ENCODE measurements at places on chromosomes 4 and X.

DNA sequence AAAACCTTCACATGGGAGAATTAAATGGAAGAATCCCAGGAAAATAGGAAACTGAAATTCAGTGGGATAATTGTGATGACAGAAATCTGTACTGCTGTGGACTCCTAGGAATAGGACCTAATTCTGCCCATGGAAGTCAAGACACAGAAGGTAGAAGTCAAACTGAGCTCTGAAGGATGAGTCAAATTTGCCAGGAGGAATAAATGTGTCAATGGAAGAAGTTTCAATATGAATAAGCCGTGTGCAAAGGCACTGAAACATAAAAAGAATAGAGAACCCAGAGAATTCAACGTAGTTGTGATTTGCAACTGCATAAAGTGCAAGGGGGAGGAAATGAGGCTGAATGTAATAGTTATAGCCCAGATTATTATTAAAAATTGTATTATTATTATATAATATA, 11.6 kb downstream of the ENAM start:
- peak; percentile 26 for DNase-seq

DNA sequence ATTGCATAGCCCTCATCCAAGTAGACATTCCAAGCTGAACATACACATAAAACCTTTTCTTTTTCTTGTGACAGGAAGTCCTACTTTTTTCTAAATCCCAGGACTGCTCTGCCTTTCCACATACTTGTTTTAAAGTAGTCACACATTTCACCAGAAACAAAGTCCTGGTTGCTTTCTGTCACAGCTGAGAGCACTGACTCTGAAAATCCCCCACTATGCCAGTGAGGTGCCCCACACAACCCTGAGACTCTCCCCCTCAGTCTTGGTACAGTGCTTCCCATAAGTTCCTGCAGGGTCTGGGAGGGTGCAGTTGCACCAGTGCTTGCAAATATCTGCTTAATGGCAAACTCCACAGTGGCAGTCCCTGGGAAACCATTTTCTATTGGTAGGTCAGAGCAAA, 84.2 kb downstream of the DCHS2 start:
- DNase-seq, result no peak

GRCh38 chrX:37302569-37302968, 46.6 kb upstream of the PRRG1 start:
- no peak for DNase-seq

GRCh38 chr4:138542191-138542776, 300.1 kb upstream of the SLC7A11 start:
- no peak for DNase-seq

DNA sequence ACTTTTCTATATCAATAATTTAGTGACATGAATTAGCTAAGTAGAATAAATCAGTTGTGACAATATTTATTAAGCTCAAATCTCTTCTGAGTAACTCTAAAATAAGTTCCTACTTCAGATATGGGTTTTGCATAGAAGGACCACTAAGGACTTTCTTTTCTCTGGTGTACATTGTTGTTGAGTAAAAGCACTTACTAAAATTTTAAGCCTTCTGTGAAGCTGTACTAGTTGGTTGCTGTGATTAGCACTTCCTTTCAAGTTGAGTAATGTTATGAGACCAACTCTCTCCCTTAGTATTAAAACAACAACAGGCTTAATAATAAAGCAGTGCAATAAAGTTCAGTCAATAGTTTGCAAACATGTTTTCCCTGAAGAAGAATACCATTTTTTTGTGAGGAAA, 667.4 kb upstream of the NDST4 start:
- no peak for DNase-seq

GRCh38 chr4:137609718-137610430, 77.6 kb upstream of the PCDH18 start:
- DNase-seq, result no peak

DNA sequence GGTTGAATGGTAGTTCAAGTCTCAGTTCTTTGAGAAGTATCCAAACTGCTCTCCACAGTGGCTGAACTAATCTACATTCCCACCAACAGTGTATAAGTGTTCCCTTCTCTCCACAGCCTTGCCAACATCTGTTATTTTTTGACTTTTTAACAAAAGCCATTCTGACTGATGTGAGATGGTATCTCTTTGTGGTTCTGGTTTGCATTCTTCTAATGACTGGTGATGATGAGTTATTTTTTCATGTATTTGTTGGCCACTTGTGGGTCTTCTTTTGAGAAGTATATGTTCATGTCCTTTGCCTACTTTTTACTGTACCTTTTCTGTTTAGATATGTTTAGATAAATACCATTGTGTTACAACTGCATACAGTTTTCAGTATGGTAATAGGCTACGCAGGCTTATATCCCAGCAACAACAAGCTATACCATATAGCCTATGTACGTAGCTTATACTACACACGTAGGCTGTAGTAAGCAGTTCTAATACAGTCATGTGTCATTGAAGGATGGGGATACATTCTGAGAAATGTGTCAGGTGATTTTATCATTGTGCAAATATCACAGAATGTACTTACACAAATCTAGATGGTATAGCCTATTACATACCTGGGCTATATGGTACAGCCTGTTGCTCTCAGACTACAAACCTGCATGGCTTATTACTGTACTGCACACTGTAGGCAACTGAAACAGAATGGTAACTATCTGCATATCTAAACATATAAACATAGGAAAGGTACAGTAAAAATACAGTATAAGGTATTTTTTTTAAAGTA, 28.1 kb downstream of the KLHL8 start:
- DNase-seq, result peak; percentile 26

GRCh38 chr4:7841894-7842293, 97.8 kb downstream of the AFAP1 start:
- DNase-seq, result no peak

DNA sequence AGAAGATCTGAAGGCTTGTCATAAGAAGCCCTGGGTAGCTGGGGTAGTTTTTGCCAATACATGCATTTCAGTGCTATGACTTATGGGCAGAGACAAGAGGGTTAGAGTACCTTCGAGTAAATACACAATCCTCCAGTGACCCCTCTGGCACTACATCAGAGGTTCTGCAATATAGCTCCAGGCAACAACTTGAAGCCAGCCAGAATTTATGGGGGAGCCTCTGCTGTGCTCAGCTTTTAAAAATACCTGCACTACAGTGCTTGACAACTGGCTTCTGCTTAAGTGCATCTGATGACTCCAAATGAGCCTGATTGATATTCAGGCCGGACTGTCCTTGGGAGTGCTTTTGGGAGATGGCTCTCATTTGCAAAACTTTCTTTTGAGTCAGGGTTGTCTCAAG, 44.9 kb upstream of the SMAD1 start:
- DNase-seq, result no peak

GRCh38 chr4:18698119-18698883, 676.7 kb upstream of the LCORL start:
- DNase-seq, result no peak

GRCh38 chrX:18548996-18549395, 122.9 kb downstream of the RS1 start:
- no peak for DNase-seq

DNA sequence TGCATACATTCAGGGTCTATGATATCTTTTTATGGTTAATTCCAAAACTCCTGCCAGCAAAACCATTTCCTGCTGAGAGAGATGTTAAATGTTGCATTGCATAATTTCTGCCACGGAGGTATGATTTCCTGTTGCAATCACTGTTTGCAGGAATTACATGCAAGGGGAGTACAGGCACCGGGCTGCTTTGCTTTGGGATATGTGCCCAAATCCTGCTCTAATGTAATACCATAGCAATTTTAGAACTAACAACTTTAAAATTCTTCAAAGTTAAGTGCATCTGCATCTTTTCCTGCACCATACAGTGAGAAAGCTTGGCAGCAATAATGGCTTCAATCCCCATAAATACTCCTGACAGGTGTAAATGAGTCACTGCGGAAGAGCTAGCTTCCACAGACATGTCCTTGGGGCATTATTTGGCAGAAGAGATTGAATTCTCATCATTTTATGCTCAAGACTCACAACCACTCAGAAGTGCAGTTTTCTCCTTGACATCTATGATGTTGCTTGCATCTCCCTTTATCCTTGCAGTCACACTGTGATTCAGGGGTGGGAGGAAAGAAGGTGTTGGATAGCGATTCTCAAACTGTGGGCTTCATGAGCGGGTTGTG, 29.6 kb downstream of the TRIM2 start:
- no peak for DNase-seq

- no peak for DNase-seq
Observed at GRCh38 chrX:9867753-9868152, 81.5 kb downstream of the SHROOM2 start.

DNA sequence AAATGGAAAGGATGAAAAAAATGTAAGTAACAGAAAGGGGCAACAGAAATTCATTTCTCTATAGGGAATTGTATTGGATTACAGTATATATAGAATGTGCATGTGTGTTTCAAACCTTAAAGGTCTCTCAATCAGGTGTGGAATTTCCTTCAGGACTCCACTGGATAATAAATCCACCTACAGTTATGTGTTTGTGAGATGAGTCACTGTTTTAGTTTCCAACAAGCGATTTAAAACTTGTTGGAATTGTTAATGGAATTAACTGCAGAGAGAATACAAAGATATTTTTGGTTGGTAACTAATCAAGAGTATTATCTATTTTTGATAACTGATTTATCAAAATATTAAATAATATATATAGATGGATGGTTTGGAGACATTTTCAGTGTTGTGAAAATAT, 32.8 kb downstream of the CEP44 start:
- DNase-seq, result no peak

Measured in activated CD4-positive, alpha-beta T cell treated with anti-CD3 and anti-CD28 coated beads, Interleukin-2, Interleukin-4, amounts not matched to agents 100 ng/mL and 50 ng/mL, durations not matched to agents 16 hours and 8 hours (primary cell).